Substantia nigra (tissue), 51 donors: ENCODE measurements at places on chromosomes 6 and 20.

DNA sequence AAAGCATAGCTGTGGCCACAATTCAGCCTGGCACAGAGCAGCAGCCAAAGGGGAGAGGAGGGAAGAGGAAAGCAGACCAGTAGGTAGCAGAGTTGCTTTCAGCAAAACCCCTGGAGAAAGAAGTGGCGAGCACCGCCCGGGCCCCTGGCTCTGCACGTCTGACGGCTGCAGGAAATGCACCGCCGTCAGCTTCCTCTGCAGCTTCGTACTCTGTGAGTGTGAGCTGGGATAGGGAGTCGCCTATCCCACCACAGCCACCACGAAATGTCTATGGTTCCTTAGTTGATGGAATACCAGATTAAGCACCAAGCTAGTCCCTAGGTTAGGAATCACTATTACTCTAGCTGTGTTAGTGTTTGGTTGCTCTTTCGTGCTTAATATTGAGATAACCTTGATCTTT, 79.9 kb upstream of the NAA20 start:
- DNase-seq = no peak

DNA sequence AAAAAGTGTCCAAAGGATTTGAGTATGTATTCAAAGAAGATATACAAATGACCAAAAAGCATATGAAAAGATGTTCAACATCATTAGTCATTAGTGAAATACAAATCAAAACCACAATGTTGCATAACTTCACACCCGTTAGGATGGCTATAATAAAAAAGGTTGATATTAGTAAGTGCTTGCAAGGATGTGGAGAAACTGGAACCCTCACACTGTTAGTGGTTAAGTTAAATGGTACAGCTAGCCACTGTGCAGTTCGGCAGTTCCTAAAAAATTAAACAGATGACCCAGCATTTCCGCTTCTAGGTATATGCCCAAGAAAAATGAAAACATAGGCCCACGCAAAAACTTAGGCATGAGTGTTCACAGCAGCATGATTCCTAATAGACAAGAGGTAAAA, 38.6 kb downstream of the IBTK start:
- no peak for DNase-seq

- DNase-seq = no peak
Measured at GRCh38 chr20:31869673-31869941, 720 bp downstream of the DUSP15 start.

DNA sequence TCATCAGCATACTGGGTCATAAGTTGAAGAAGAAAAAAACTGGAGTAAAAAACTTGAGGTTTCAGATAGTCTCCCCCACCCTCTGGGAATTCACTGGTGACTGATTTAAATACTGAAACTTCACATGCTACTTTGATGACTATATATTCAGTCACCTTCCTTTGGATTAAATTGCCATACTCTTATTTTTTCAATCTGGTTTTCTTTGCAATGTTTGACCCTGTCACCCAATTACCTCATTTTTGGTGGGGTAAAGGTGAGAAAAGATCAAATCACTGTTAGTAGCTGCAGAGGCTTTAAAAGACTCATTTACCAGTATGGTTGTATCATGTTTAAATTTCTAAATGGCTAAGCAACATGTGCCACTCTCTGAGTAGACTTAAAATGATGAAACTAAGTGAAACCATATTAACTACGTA, 862.7 kb upstream of the FLRT3 start:
- DNase-seq = no peak

- no peak for DNase-seq
Measured at GRCh38 chr6:155013457-155013876, 18.4 kb downstream of the TIAM2 start.

DNA sequence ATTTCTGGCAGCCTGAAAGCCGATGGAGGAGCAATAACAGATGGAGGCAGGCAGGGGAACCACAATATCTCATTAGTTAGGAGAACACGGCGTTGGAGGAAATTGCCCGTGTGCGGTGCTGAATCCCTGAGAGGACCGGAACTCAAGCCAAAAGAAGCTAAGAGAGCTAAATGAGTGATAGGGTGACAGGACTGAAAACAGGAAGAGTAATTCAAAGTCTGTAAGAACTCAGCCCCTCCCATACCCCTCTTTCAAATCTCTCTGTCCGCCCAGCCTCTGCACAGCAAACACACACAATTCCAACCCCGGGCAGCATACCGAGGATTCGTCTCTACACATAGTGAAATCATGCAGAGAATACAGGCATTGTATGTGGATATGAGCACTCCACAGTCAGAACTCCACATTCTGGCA, 2.6 kb upstream of the IPCEF1 start:
- DNase-seq = no peak

DNA sequence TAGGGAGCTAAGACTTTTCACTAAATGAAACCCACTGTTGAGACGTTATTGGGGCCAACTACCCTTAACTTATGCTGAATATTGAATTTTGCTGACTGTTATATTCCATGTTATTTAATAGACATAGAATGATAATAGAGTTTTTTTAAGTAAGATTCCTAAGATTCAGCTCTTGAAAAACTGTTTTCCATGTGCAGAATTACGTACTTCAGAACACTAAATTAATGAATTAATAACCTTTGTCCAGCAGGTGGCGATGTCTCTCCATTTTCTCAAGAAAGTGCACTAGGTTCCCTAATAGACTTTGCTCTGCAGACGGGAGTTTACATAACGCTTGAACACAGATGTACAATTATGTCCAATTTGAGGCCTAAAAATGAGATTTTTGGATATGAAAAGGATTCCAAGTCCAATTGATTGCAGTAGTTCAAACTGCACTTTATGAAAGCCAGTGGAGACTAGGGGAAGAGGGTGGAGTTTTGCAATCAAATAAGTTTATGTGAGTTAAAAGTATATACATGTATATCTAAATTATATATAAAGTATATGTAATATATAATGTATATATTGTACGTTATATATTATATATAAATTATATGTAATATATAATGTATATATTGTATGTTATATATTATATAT, 282.1 kb downstream of the UST start:
- DNase-seq = peak; percentile 71

- no peak for DNase-seq
Measured at GRCh38 chr6:14037402-14038277, 79.9 kb upstream of the CD83 start.

GRCh38 chr6:633611-634010, 23.3 kb downstream of the HUS1B start:
- no peak for DNase-seq

GRCh38 chr6:138560130-138560860, 61.0 kb upstream of the NHSL1 start:
- DNase-seq = no peak

GRCh38 chr6:152314483-152314832, 322.7 kb downstream of the SYNE1 start:
- DNase-seq = no peak

- DNase-seq = no peak
Measured at GRCh38 chr20:3981132-3981452, 34.3 kb downstream of the RNF24 start.

GRCh38 chr20:44705364-44706094, 9.6 kb upstream of the CCN5 start:
- DNase-seq = no peak

DNA sequence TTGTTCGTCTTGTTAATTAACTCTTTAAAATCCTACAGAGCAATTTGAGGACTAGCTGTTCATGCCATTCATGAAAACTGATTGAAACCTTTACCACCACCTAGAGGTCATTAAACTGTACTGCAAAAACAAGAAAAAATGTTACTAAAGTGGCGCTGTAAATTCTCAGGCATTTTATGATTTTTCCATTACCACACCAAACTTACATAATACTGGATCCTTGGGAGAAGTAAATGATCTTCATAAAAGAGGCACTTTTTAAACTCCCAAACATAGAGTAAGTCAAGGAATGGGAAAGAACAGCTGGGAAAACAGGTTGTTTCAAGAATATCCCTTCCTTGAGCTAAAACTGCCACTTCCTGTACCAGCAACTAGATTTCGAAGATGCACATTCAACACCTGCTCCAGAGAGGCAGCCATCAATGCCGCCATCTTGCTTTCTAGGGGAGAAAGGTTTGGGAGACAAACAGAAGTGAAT, 54.3 kb downstream of the MYLIP start:
- DNase-seq = no peak

DNA sequence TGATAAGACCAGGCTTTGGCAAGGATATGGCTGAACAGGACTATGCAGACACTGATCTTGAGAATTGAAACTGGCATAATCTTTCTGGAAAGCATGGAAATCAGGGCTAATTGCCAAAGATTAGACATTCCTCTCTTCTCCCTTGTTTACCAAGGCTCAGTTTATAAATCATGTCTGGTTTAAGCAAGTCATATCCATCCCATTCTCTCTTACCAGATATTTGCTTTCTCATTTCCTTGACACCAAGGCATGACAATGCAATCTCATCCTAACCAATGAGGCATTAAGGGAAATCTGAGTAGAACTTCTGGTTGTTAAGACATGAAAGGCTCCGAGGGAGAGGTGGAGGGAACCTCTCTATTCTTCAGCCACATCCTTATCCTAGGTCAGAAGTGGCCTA, 110.3 kb upstream of the CEP85L start:
- no peak for DNase-seq

GRCh38 chr6:44003345-44004061, 123.7 kb downstream of the MRPL14 start:
- no peak for DNase-seq

DNA sequence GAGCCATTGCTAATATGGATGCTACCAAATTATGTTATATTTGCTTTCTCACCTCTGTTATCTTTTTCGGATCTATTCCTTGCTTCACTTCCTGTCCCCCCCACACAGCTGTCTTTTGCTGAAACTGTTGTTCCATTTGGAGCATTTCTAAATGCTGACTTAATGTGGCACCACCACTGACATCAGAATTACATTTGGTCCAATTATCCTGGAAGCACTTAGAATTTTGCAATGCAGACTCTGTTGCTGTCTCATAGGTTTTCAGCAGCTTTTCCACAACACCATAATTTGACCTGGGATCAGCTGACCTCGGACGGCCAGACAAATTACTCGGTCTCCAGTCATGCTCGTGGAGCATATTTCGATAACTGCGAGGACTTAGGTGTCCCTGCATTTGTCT, 12.8 kb downstream of the KIAA0408 start:
- DNase-seq = no peak

DNA sequence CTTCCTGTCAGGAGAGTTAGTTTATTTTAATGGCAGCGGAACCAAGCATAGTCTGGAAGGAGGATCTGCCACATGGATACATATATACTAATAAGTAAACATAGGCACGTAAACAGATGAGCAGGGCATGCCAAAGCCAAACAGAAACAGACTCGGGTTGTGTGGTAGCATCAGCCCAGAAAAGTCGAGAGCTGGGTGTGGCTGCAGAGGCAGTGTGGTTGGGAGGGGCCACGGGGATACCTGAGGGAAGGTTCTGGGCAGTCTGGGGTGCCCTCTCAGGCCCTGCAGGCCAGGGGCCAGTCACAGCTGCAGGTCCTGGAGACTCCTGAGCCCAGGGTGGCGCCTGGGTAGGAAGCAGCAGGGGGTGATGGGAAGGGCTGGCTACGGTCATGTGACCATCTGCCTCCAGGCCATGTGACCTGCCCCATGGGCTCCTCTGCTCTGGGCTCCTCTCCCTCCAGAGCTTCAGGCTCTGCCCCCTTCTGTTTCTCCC, 42.8 kb upstream of the MRPS10 start:
- DNase-seq = no peak

GRCh38 chr6:136763255-136763654, 29.0 kb downstream of the MAP3K5 start:
- DNase-seq = no peak

DNA sequence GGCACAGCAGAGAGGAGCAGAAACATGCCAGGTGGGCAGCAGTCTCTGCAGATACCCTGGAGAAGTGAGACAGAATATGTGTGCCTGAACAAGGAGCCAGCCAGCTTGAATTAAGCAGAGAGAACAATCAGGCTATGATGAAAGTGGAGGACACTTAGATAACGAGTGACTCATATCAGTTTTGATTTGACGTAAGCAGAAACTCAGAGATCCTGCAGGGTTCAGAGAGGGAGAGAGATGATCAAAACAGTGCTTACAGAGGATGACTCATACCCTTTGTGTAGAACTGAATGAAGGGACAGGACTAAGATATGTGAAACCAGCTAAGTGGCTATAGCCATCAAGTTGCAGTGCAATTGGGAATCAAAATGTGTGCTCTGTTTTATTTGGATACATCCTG, 300.7 kb downstream of the TENT5A start:
- DNase-seq = no peak

DNA sequence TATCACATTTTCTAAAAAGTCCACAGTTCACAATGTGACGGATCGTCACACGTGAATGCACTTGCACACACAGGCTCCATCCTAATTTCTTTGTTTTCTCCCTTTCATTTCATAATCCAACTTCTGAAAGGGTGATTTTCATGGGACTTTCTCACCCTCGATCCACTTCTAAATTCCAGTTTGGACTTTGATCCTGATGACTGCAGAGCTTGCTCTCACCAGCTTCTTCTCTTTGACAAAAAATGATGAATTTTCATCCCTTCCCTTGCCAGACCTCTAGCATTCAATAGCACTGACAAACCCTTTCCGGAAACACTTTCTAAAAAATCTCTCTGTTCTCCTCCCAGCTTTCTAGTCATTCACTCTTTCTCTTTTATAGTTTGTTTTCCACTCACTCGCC, 341.2 kb downstream of the SYNE1 start:
- DNase-seq = no peak

DNA sequence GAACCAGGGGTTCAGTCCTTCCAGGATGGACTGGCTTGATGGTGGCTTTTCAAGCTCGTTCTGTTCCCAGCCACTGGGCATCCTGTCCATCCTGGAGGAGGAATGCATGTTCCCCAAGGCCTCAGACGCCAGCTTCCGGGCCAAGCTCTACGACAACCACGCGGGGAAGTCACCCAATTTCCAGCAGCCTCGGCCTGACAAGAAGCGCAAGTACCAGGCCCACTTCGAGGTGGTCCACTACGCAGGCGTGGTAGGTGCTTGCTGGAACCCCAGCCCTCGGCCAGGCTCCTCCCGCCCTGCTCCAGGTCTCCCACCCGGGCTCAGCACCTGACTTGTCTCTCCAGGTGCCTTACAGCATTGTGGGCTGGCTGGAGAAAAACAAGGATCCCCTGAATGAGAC, 34.0 kb downstream of the MYH7B start:
- DNase-seq = no peak

DNA sequence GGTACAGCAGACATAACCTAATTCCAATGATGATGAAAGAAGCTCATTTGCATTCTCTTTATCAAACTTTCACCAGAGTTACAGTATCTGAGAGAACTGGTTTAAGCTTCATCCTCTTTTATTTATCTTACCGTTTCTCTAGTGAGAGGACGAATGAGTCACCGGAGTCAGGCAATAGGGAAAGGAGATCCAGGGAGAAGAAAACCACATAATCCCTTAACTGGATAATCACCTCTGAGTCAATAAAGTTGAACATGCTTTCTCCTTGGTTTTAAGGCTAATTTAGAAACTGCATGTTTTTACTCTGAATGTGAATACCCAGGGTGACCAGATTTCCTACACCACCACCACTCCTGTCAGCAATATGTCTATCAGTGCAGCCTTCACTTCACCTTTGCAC, 313.7 kb upstream of the TBX18 start:
- DNase-seq = no peak
